ENCODE measurements at places on chromosomes 7 and 10.

DNA sequence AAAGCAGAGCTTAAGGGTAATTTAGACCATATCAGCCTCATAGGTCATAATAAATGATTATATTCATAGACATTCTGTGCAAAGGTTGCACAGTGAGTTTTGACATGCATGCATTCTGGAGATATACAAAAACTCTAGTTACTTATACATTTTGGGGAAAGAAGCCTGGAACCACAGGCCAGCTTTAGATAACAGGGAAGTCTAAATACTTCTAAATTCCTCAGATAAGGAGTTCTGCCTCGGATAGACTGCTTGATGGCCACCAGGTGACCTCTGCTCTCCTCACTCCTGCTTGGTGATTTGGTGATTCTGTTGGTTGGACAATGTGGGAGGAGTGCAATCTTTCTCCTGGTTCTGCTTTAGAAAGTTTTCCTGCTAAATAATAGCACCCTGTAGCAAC is 77.9 kb downstream of the SGMS1 start:
- DNase-seq: no peak

DNA sequence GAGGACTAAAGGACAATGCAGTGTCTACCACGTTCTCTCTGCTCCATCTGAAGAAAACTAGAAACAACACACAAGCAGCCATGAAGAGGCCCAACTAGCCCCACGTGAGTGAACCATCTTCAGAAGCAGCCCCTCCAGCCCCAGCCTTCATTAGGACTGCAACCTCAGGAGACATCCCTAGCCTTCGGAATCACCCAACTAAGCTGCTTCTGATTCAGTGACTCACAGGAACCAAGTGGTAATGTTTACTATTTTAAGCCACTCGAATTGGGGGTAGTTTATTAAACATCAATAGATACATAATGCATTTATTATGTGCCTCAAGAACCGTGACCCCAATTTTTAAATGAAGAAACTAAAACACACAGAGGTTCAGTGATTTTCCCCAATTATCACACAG is 22.6 kb downstream of the ARHGAP12 start:
- DNase-seq: no peak

DNA sequence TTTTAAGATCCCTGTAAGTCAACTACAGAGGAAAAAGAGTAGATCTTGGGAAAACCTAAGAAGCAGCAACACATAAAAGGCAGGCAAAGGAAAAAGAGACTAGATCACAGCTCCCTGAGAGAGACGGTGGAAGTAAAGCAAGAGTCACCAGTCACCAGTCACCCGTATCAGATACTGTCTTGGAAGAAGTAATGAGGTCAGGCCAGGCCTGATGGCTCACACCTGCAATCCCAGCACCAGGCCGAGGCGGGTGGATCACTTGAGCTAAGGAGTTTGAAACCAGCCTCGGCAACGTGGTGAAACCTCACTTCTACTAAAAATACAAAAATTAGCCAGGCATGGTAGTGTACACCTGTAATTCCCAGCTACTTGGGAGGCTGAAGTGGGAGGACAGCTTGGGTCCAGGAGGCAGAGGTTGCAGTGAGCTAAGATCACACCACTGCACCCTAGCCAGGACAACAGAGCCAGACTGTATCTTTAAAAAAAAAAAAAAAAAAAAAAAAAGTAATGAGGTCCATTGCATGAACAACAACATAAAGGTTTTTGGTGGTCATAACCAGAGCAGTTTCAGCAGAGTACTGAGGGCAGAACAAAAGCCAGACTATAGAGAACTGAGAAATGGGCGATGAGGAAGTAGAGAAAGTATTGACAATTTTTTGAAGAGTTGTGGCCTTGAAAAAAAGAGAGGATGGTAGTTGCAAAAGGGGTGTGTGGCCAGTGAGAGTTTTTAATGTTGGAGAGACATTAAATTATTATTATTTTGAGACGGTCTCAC is 16.9 kb downstream of the ZNF713 start:
- DNase-seq: no peak

- DNase-seq: no peak
Observed at GRCh38 chr7:14432924-14433323, 443.5 kb upstream of the ETV1 start.

DNA sequence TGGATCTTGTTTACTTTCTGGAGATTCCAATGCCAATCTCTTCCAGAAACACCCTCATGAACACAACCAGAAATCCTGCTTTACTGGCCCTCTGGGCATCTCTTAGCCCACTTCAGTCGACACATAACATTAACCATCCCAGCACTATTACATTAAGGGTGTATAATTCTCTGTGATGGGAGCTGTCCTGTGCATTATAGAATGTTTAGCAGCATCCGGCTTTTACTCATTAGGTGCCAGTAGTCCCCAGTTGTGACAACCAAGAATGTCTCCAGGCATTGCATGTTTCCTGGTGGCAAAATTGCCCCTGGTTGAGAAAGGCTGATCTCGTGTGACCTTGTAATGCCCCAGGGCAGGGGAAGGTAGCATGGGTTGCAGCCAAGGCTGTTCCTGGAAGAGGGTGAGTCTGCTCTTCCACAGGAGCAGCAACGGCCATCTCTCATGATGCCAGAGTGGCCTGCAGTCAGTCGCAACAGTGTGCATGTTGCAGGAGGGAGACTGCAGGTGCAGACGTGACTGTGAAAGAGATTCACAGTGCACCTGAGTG is 2.6 kb upstream of the DDC start:
- DNase-seq: no peak

GRCh38 chr7:55965805-55966421 is 1.5 kb downstream of the NIPSNAP2 start:
- DNase-seq: no peak

DNA sequence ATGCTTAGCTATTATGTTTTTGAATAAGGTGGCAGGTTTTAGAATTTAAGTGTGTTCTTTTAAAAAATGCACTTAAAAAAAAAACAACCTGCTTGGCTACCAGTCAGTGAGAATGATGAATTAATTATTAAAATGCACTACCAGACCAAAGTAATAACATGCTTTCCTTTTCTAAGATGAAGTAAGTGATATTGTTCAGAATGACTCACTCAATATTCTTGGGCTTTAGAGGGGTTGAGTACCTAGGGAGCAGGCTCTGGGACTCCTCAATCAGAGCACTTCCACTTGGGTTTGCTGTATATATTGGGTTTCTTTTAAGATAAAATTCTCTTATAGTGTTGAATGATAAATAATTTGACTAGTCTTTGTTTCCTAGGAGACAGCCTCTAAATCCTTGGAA is 8.6 kb downstream of the STAM start:
- DNase-seq: no peak

- DNase-seq: no peak
Observed at GRCh38 chr10:111956841-111957240, 226.7 kb downstream of the GPAM start.

DNA sequence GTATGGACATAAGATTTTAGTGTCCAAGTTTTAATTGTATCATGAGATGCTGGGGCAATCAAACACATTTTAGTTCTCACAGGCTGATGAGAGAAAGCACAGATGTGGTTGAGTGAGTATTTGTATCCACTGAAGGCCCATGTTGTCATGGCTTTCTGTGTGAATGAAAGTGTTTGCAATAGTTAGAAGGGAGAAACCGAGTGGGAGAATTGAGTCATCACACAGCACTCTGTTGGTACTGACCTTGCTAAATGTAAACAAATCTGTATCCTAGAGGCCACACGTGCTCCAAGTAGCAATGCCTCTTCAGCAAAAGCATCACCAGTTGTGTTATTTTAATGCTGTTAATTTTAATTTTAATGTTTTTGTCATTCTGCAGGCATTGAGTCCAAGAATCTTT is 121.2 kb downstream of the EMX2 start:
- DNase-seq: no peak

- DNase-seq: no peak
Observed at GRCh38 chr10:29525762-29526161, 109.0 kb downstream of the SVIL start.

DNA sequence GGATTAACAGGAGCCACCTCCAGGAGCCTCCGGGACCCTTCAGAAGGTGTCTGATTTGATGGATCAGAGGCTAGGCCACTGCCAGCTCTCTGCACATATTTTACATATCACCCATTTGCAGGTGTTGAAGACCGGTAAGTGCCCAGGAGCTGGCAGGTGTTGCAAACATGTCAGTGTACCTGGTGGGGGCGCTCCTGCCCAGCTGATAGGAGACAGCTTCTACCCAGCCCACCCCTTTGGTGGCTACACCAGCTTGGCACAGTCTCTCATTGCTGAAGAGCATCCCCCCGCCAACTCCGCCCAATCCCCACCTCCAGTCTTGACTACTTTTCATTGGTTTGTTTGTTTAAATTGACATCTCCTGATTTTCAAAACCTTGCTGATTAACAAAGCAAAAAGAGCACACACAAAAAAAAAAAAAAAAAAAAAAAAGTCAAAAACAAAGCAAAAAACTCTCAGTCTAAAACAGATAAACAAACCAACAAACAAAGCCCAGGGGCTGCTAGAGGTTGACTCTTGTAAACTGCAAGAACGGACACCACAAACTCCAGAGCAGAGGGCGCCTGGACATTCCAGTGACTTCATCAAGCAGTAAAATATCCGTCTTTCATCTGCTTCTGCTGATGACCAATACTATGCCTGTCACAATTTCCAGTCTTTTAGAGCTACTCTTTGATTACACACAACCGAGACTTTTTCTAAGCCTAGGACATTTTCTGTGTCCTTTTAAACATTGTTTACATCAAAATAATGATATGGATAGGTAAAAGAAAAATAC is 275.3 kb downstream of the NRG3 start:
- DNase-seq: no peak

DNA sequence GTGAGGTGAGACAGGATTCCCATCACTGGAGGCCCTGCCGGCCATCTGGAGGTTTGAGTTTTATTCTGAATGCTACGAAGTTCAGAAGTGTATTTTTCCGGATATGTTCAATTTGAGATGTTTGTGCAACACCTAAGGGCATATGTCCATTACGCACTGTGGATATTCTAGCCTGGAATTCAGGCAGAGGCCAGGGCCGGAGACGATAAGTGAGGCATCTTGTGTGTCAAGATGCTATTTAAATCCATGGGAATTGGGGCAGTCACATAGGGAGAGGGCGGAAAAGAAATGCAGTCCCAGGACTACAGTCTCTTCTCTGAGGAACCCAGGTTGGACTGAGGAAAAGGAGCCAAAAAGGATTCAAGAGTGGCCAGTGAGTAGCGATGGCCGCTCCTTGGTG is 1.9 kb upstream of the SUV39H2 start:
- no peak for DNase-seq

- no peak for DNase-seq
Observed at GRCh38 chr10:132555648-132556575, 18.3 kb downstream of the INPP5A start.

DNA sequence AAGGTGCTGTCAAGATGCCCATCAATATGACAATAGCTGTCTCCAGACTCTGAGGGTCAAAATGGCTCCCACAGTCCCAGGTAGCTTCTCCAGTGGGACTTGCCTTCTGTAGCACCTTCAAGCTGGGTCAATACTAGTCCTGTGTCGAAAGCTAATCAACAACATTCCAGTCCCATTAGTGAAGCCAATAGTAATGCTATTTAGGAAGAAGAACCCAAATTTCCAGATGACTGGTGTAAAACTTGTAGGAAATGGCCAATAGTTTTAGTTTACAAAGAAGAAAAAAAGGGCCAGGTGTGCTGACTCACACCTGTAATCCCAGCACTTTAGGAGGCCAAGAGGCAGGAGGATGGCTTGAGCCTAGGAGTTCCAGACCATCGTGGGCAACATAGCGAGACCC is 2.0 kb upstream of the SPOCK2 start:
- no peak for DNase-seq

GRCh38 chr7:30649717-30650420 is 32.4 kb downstream of the CRHR2 start:
- no peak for DNase-seq

- DNase-seq: no peak
Observed at GRCh38 chr10:88952647-88953111, at the start of gene ACTA2. Gene ACTA2 (minus strand): TSS chr10:88952773. CDS start chr10:88948930, 3,843 bp downstream.

- DNase-seq: no peak
Observed at GRCh38 chr10:11899067-11899876, 76.1 kb downstream of the PROSER2 start.

- no peak for DNase-seq
Observed at GRCh38 chr7:40833888-40834234, 699.1 kb downstream of the SUGCT start.

GRCh38 chr7:68269405-68269804 is 1272.8 kb downstream of the TYW1 start:
- DNase-seq: no peak

GRCh38 chr7:143385891-143386781 is 5.0 kb downstream of the ZYX start:
- DNase-seq: no peak

DNA sequence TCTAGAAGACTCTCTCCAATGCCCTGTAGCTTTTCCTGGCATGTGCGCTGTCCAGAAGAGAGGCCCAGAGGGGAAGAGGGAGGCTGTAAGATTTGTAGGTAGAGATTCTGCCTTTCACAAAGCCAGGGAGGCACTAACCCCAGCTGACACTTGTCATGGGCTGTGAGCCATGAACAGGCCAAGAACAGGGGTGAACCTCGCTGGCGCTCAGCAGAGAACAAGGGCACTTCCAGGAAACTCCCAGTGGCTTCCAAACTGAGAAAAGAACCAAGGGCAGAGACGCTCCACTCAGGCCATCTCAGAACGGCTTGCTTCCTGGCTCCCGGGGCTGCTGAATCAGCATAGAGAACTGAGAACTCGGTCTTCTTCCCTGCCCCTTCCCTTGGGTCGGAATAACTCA is 257.8 kb upstream of the ZNF32 start:
- no peak for DNase-seq

DNA sequence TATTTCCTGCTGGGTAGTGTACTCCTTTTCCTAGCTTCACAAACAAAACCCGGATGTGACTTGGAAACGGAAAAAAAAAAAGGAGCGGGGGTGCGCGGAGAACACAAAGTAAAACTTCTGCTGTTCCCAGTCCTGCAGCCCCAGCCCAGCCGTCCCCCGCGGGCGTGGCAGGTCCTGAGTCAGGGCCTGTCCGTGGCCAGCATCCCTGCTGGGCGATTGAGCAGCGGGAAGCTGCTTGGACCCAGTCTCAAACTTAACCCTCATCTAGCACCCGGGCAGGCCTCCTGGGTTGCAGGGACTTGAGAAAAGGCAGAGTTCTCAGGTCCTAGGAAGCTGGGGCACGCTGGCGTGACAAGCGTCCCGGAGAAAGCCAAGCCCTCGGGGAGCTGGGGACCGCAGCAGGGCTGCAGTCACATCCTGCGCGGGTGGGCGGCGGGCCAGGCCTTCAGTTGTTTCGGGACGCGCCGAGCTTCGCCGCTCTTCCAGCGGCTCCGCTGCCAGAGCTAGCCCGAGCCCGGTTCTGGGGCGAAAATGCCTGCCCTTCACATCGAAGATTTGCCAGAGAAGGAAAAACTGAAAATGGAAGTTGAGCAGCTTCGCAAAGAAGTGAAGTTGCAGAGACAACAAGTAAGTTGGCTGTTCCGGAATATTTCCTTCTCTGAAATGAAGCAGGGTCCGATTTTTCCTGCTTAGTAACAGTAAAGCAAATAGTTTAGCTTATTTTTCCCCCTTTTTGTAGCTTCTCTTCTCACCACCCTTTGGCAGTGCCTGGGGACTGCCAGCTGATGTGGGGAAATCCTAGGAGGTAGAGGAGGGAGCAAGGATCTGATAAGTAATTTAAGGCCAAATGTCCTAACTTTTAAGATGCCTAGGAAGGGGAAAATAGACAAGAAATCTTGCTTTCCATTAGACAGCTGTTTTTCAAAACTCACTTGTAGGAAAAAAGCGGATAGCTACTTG is at the start of gene GNG11:
TSS of gene GNG11 (plus strand) at position 129 of the 960 bp plus-strand sequence. CDS start at position 532, 403 bp downstream.
- peak; percentile 62 for DNase-seq

All from neural crest cell (in vitro differentiated cells).